ENCODE measurements at places on chromosomes 11 and 22. TPM values are rescaled to one million over a fixed set of nuclear protein-coding genes. Genes with fewer than 3 reads are reported as not detected.

GRCh38 chr11:36564376-36565030 is 3.3 kb upstream of the RAG1 start:
- H3K4me3 ChIP-seq: peak overlapping the region; percentile 56
- DNase-seq: no peak
- H3K27me3 ChIP-seq: peaks cover 36% of the 10 kb centered on the region
- H3K27ac ChIP-seq: no peak overlapping the region
- H3K4me1 ChIP-seq: peaks cover 4% of the 10 kb centered on the region

DNA sequence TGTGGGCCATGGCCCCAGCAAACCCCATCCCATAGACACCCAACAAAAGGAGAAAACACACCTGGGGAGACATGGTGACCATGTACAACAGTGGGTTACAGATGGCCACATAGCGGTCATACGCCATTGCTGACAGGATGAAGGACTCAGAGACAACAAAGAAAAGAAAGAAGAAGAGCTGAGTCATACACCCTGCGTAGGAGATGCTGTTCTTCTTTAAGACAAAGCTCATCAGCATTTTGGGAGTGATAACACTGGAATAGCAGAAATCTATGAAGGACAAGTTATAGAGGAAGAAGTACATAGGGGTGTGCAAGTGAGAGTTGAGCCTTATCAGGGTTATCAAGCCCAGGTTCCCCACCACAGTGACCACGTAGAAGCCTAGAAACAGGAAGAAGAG is 4.9 kb downstream of the OR8B8 start:
- no peaks in the 10 kb centered on the region for H3K4me1 ChIP-seq
- peaks cover 2% of the 10 kb centered on the region for H3K27me3 ChIP-seq
- no peaks in the 10 kb centered on the region for H3K36me3 ChIP-seq
- DNase-seq: no peak
- no peak overlapping the region for H3K27ac ChIP-seq

- no peaks in the 10 kb centered on the region for H3K27me3 ChIP-seq
- peak overlapping the region; percentile 50 for H3K27ac ChIP-seq
- peaks cover 28% of the 10 kb centered on the region for H3K4me1 ChIP-seq
Measured at GRCh38 chr22:29641042-29641699, 37.7 kb downstream of the NF2 start.

DNA sequence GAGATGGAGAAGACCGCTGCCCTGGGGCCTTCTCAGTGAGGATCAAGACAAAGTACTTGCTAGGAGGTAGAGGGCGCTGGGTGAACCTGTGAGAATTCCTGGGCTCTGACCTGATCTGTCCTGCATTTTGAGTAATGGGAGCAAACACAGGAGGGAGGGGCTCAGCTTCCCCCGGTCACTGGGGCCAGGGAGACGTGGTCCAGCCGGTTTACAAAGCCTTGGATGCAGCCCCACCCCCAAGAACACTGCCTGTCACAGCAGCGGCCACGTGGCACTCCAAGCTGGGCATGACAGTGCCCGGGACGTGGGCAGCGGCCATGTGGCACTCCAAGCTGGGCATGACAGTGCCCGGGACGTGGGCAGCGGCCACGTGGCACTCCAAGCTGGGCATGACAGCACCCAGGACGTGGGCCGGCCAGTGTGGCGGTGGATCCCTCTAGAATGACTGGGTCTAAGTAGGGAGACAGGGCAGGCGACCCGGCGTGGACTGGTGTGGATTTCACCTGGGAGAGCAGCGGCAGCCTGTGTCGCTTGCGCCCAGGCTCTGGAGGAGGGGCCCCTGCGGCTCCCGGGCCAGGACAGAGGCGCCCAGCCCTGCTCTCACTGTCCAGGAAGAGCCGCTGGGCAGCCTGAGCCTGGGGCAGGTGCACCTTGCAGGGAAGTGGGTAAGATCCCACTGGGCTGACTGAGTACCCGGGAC is 2.5 kb upstream of the TTLL8 start:
- H3K4me3 ChIP-seq: no peak overlapping the region
- DNase-seq: no peak
- H3K27me3 ChIP-seq: peaks cover 24% of the 10 kb centered on the region
- peaks cover 4% of the 10 kb centered on the region for H3K4me1 ChIP-seq
- H3K36me3 ChIP-seq: no peaks in the 10 kb centered on the region

Gene TPH1
- total RNA-seq: 0.28 TPM
